ENCODE measurements at places on chromosomes 3 and 15.

- no peak for DNase-seq
Observed at GRCh38 chr15:65286069-65286703, 497 bp downstream of the PARP16 start.

GRCh38 chr15:51883271-51883837, 53.9 kb downstream of the TMOD3 start:
- no peak for DNase-seq

- no peak for DNase-seq
Observed at GRCh38 chr15:88431441-88431840, 35.7 kb downstream of the MRPL46 start.

GRCh38 chr3:139533781-139534454, 5.6 kb downstream of the RBP1 start:
- no peak for DNase-seq
